ENCODE measurements at places on chromosomes 2 and 18.

DNA sequence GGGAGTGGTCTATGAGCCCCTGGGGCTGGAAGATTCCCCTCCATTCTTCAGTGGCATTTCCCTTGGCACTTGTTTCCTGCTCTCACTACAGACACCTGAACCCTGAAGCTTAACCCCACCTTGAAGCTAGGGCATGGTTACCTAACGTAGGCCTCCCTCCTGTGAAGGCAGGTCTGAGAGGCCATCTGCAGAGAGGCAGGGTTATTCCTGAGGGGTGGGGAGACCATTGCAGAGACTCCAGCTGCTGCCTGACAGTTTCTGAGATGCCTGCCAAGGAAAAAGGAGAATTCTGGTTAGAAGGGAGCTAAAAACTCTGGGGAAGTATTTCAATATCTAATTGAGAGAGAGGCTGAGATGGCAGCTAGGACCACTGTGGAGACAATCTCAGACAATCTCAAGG, 119.3 kb upstream of the NDUFV2 start:
- DNase-seq: no peak

DNA sequence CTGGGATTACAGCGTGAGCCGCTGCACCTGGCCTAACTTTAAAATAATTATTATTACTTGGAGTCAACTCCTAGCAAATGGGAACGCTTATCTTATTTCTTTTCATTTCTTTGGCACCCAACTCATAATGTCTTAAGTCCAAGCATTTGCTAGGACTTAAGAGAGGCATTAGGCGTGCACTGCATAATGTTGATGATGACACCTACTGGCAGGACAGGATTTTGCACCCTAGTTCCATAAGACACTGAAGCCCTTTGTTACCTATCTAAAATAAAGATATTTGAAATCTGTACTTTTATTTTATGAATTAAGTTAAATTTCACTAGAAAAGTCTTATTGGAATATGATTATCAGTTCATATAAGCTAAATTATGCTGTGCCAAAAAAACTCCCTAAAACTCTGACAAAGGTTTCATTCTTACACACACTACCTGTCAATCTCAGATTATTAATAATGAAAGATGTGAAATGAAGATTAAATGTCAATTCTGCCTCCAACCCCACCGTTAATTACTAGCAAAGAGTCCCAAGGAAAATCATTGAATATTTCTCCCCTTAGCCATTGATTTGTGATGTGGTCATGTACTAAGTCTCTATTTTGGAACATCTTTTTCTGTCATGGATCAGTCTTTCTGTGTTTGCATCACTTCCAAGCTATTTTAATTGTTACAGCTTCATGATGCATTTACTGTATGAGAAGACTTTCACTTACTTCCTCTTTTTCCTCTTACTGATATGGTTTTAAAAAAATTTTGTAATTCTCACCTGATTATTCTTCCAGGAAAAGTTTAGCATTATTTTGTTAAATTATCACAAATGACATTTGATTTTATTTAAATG, 12.7 kb upstream of the CDH2 start:
- DNase-seq: no peak

DNA sequence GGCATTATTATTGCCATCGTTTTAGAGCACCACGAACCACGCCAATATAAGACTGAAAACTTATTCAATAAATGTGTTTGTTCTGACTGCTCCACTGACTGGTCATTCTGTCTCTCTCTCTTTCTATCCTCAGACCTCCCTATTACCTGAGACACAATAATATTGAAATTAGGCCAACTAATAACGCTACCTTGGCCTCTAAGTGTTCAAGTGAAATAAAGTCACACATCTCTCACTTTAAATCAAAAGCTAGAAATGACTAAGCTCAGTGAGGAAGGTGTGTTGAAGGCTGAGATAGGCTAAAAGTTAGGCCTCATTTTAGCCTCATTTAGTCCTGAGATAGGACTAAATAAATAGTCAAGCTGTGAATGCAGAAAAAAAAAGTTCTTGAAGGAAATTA, 38.8 kb downstream of the G6PC2 start:
- no peak for DNase-seq

GRCh38 chr18:24791751-24792545, 331.5 kb downstream of the HRH4 start:
- DNase-seq: no peak

- DNase-seq: no peak
These were observed 775.4 kb downstream of the TSN start for GRCh38 chr2:122530814-122531213.

- DNase-seq: no peak
These were observed 166.6 kb downstream of the RNF144A start for GRCh38 chr2:7083580-7084509.

DNA sequence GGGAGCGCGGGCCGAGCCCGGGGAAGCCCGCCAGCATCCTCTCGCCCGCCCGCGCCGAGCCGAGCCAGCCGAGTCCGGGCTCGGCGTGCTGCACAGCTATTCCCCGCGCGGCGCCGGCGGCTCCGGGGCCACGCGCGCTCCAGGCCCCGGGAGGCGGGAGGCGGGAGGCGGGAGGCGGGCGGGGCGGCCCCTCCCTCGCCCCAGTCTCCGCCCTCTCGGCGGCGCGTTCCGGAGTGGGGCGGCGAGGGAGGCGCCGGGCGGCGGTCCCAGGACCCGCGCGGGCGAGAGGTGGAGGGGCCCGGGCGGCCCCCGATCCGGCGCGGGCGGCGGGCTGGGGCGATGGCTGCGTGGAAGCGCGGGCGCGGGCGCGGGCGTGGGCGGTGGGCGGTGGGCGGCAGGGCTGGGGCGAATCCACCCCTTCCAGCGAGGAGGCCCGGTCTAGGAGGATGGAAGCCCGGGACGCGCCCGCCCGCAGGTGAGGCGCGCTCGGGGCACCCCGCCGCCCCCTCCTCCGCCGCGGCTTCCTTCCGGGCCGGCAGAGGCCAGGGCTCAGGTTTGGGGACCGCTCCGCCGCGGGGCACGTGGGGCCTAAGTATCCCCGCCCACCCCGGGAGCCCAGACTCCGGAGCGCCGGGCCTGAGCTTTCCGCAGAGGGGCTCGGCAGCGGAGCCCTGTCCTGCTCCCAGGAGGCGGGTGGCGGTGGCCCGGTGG, at the start of gene ADCY3:
Gene ADCY3 (minus strand): TSS at position 140 of the 711 bp plus-strand sequence. CDS start 1,250 bp downstream, outside the sequence.
- DNase-seq: no peak

DNA sequence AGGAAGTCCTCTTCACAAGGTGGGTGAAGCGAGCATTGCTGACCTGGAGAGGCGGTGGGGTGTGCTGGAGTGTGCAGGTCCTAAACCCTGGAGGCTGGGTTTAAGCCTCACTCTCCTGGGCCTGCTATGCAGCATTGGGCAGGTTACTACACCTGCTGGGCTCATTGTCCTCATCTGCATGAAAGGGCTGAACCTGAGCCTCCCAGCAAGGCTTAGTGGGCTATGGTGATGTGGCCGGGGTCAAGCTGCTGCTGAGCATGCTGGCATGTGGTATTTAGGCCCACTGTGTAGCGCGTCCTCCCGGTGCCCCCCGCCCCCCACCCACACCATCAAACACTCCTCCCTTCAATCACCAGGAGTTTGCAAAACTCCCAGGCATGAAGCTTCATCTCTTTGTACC, 37.3 kb downstream of the INHBB start:
- DNase-seq: no peak

DNA sequence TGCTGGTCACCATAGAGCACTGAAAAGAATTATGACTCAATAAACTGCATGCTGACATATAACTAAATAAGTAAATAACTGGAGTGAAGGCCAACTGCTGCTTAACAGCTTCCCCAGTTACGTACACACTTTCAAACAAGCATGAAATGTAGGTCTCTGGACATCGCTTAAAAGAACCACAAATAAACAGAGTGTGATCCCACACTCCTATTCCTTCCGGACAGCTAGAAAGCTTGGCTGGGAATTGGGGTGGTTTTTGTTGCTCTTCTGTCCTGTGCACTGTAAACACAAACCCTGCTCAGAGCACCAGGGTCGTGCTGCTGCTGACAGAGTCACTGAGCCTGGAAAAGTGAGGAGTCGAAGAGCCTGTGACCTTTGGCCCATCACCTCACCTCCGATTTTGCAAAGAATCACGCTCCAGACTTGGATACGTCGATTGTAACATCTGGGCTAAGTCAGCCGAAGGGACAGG, 162.7 kb upstream of the NT5C1B start:
- DNase-seq: no peak

DNA sequence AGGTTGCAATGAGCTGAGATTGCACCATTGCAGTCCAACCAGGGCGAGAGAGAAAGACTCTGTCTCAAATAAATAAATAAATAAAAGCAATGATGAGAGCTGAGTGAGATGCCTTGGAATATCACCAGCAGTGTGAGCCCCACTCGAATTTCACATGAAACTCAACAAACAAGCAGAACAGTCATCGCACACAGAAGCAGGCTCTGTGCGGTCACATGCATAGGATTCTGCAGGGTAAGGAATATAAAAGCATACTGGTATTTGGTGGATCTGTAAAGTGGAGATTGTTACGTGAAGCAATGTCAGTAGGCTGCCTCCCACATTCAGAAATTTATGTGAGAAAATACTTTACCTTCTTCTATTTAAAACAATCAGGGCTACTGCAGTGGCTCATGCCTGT, 18.0 kb upstream of the AP1S3 start:
- DNase-seq: no peak

DNA sequence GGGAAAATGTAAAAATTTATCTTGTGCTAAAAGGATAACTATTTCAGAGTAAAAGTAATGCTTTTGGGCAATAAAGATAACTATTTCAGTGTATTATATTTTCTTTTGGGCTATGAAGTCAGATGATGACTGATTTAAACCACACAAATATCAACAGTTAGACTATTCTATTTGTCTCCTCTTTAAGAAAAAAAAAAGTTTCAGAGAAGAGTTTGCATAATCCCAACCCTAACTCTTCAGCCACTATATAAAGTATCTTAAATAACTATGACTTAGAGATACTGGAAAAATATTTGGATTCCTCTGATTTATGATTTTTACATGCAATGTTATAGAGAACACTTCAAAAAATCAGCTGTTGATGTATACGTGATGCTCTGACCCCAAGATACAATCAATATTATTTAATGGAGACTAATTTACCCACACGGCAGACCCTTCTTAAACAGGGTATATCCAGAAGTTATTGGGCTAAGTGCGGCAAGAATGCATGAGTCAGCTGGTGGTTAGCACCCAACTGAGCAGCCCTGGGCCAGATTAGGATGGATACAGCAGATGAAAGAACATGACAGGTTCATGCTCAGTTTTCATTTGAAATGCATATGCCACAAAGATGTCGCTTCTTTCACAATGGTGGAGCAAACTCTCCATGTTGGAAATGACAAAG, 279.0 kb downstream of the AFF3 start:
- DNase-seq: no peak

- peak; percentile 81 for DNase-seq
These were observed 679 bp downstream of the PTMA start for GRCh38 chr2:231708773-231709635.

GRCh38 chr2:234694244-234695013, 197.5 kb upstream of the ARL4C start:
- no peak for DNase-seq

GRCh38 chr18:7778181-7778580, 211.1 kb downstream of the PTPRM start:
- no peak for DNase-seq

DNA sequence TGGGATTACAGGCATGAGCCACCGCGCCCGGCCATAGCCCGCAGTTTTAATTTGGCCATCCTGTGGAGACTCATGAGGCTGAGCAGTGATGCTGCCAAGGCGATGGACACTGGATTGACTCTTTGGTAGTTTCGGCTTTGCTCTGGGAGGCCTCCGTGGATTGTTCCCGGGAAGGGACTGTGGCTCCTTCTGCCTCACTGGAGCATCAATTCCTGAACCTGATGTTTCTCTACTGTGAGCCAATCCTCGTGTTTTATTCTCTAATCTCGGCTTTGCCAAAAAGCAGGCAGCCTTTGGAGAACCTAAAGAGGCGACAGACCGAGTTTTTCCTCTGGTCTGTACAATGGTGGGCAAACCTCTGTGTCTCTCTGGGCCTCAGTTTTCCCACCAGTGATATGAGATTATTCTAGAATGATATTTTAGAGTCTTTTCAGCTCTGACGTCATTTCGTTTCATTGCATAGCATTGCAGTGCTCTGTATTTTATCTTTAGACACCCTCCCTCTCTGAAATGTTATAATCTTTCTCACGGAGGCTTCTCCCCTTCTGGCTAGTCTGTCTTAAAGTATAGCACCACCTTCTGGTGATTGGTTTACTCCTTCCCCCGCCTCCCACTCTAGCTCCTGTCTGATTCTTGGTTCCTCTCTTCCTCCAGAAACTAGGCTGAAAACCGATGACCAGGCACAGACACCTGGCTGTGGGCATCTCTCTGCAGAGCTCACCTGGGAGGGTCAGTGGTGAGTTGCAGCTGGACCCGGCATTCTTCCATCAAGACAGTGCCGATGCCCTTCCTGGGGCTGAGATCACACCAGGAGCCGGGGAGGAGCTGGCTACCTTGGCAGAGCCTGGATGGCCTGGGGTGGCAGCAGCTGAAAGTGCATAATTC, 341.3 kb downstream of the MYCN start:
- no peak for DNase-seq

DNA sequence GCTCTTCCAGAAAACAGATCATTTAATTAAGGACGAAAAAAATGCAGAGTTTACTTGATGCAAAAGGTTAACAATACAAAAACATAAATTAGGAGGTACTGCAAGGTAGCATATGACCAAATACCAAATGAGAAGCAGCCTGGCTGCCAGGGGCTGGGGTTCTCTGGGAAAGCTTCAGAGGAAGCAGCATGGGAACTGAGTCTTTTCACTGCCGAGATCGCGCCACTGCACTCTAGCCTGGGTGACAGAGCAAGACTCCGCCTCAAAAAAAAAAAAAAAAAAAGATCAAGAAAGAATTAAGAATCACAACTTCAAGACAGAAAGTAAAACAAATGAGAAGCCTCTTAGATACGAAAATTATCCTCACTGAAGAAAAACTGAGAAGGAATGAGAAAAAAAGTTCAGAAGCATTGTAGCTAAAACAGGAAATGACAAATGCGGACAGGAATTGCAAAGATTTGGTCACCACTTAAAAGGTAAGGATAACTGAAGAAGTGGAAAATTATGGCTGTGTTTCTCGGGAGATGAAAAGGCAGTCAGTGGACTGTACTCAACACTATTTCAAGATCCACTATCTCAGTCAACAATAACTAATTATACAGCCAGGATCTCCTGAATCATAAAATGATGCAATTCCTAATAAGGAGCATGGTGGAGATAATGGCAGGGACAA, 4.3 kb downstream of the SEPTIN10 start:
- DNase-seq: no peak

DNA sequence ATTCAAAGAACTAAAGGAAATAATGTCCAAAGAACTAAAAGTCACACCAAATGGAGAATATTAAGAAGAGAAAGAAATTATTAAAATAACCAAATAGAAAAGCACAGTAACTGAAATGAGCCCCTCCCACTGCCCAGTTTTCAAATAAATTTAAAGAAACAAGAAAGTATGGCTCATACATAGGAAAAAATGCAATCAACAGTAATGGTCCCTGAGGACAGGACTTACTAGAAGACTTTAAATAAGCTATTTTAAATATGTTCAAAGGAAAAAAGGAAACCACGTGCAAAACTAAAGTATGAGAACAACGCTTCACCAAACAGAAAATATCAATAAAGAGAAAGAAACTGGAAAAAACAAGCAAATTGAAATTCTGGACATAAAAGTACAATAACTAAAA, 58.9 kb downstream of the TMEM131 start:
- no peak for DNase-seq
